ENCODE measurements at places on chromosomes 3 and 15.

GRCh38 chr3:174862101-174862500, 3.0 kb downstream of the NAALADL2 start:
- peak; percentile 8 for DNase-seq

DNA sequence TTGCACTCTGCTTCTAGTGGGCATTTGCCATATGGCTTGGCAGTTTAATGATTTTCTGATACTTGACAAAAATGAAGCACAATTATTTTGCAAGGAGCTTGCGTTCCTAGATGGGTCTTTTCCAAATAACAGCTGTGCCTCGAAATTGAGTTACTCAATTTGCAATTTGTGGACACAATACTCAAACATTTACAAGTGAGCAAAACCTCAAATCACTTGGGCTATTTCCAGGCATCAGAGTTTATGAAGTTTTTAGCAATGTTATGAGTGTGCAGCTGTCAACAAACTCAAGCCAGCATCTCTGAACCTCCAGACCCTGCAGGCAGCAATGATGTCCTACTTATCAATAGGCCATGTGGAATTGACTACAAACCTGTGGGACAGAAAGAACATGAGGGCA, 41.3 kb downstream of the NMNAT3 start:
- no peak for DNase-seq

DNA sequence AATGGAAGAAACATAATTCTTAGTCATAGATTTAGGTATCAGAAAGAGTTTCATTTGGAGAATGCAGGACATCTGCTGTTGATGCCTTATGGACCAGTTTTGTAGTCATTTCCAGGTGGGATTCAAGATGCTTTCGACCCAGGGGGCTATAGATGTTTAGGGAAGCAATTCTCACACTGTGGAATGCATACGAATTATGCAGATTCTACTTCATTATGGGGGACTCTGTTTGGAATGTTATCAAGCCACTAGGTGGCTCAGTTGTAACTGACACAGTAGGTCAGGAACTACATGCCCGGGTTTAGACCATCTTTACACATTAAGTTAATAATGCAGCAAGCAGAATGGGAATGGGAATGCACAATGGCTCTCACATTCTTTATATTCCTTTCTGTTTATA, 1359.8 kb downstream of the ZPLD1 start:
- no peak for DNase-seq

GRCh38 chr3:53772562-53772961, 73.7 kb downstream of the CHDH start:
- no peak for DNase-seq
